Stimulated activated CD4-positive, alpha-beta T cell treated with anti-CD3 and anti-CD28 coated beads, Interleukin-1b, Interleukin-23, amount 100 ng/mL, for 1 hour (primary cell): ENCODE measurements at places on chromosomes 4 and X.

- DNase-seq = no peak
Observed at GRCh38 chrX:9573282-9574106, 108.6 kb downstream of the TBL1X start.

DNA sequence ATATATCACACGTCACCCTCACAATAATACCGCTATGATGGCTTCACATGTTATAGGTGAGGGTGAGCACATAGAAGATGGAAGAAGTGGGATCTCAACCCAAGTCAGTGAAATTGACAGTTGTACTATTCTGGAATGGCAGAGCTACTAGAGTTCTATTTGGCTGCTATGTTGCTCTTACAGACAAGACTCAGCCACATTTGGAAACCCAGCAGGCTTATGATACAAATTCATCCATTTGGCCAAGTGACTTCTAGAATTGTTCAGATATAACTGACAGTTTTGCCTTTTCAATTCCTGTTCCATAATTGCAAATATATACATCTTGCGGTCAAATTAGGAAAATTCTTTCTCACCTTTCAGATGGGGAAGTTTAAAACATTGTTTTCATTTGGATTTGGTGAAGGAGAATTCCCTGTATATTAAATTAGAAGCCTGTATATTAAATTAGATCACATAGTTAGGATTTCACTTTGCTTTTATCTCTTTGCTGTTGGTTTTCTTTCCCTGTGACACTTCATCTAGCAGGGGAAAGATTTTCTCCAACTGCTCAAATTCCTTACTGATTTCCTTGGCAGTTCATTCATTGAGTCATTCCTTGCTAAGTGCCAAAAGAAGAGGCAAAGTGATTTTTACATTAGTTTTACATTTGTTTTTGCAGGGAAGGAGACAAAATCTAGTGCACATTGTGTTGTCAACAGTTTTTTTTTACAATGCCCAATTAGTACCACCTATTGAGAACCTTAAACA is 120.6 kb upstream of the TBC1D9 start:
- no peak for DNase-seq

- no peak for DNase-seq
Observed at GRCh38 chrX:142095651-142096245, 109.3 kb downstream of the MAGEC2 start.

DNA sequence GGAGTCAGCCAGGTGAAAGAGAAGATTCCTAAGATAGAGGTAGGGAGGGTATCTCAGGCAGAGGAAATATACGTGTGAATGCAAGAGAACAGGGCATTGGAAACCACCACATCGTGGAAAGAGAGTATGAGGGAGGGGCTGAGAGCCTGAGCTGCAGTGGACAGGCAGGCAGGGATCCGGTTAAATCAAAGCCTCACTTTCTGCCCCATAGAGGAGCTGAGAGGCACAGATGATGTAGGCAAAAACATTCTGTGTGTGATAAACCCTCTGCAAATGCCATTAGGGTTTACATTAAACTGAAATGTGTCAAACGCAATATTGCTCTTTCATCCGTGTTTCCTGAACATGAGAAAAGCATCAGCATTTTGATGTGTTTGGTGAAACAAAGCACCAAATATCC is 298.1 kb upstream of the TAPT1 start:
- no peak for DNase-seq

- no peak for DNase-seq
Observed at GRCh38 chr4:956531-957230, 16.7 kb downstream of the DGKQ start.

- DNase-seq = no peak
Observed at GRCh38 chr4:153623491-153623890, 60.6 kb upstream of the TLR2 start.

DNA sequence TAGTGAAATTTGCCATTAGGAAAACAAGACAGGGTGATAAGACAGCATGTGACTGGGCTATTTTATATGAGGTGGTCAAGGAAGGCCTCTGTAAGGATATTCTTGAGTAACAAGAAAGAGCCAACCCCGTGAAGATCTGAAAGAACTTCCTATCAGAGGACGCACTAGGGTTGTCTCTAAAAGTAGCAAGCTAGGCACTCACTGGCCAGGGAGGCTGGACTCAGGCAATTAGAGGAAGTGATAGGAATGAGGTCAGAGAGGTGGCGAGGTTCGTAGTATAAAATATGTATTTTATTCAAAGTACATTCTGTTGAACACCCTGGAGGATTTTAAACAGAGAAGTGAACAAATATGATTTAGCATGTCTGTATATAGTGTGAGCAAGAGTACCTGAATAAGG is 4.6 kb downstream of the BMPR1B start:
- DNase-seq = no peak

DNA sequence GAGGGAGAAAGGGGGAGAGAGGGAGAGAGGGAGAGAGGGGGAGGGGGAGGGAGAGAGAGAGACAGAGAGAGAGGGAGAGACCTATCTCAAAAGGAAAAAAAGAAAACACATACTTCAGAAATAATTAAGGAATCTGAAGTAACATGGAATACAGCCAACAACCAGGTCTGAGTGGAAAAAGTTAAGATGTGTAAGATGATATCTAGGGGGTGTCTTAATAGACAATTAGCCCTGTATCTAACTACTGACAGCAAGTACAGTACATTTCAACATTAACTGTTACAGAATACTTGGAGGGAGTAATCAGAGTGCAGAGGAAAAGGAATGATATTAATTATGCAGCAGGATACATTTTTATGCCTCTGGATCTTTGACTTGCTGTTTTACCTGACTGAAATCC is 22.4 kb downstream of the NUP54 start:
- DNase-seq = no peak

- no peak for DNase-seq
Observed at GRCh38 chr4:183966371-183966770, 61.3 kb downstream of the STOX2 start.
